ENCODE measurements at places on chromosomes 3 and 15.

GRCh38 chr3:57624801-57625200 is 27.7 kb upstream of the ARF4 start:
- no peak for DNase-seq

DNA sequence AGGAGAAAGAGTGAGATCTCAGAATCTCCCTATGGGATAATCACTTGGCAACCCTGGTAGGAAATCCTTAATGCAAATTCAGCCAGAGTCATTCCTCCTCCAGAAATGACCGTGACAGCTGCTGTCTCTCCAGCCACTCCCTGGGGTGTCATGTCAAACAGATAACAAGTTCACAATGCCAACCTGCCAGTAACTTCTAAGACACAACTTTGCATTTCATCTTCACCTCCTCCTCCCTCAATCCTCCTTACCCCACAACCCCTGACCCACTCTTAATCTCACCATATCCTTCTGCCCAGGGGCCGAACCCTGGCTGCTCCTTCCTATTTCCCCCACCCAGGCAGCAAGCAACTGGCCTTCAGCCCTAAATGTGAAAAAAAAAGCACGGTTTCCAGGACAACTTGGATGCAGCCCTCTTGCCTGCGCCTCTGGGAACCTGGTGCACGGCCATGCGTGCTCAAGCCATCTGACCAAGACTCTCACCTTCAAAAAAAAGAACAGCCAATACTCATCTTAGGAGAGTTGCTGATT is 166.0 kb downstream of the NTRK3 start:
- DNase-seq: no peak

GRCh38 chr15:97728791-97729190 is 231.7 kb upstream of the ARRDC4 start:
- no peak for DNase-seq

DNA sequence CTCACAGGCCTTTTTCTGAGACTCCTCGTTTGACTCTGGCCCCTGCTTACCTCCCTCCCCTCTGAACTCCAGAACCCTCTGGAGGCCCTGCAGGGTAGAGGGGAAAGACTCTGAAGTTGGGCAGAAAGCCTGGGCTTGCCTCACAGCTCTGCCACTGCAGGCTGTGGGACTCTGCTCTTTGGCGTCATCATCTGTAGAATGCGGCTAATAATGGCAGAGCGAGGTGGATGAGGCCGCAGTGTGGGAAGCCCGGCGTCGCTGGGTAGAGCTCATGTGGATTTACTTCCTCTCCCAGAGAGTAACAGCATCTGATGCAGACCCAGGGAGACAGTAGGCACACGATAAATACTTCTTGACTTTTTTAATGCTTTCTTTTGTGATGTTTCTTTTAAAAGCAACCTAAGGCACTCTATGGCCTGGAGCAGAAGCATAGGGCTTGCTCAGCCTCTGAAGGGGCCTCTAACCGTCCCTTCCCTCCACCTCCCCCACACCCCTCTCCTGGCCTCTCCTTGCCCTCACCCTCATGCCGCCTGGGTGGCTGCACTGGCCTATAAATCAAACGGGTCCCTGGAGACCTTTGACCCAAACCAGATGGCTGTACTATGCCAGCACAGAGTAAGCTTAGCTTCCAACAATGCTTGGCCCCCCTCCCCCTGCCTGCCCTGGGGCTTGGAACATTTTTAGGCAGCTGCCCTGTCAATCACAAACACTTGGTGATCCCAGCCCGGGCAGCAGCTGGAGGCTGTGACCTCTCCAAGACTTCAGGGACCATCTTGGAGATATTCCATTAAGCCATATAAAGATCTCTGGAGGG is 32.9 kb downstream of the SPSB4 start:
- no peak for DNase-seq

DNA sequence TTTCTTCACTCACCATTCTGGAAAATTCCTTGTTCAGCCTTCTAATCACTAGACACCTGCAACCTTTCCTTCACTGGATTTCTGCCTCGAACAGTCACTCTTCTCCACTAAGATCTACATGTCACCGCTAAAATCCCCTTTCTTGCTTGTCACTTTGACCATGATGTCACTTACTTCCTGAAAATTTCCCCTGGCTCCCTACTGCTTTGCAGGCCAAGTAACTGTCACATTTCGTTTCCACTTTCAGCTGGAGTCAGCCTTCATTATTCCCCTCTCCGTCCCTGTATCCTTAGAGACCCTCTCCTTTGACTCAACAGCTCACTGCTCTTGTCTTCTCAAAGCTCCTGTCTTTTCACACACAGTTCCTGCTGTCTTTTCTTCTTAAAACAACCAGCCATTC is 15.9 kb downstream of the CHL1 start:
- DNase-seq: no peak

DNA sequence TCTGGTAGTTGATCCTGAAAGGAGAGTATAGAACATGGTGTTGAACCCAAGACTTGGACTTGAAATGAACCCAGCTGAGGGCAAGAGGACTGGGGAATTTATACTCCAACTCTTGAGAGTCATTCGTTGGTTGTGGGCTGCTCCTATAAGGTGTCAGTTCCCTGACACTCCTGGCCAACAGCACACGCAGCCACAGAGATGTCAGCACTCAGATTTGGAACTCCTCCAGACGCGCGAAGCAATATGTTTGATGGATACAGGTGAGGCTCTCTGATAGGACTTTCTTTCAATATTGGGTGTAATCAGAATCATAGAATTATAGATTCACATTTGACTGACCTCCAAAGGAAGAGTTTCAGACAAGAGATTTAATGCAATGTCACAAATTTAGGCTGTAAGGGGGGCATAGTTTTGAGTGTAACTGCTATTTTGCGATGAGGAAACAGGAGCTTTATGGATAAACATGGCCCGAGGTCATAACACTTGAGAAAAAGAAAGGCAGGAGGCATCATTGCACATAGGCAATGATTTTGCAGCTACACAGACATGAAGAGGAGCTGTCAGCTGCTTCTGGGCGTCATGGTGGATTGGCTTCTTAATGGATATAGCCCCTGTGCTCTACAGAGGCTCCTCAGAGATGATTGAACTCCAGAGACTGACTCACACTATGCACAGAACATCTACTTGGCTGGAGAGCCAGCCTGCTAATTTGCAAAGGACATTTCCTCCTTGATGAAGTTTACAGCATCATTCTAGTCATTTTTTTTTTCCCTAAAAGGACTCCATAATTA is 569.2 kb upstream of the RGMA start:
- DNase-seq: no peak

GRCh38 chr15:74417225-74417624 is 16.5 kb downstream of the SEMA7A start:
- no peak for DNase-seq

DNA sequence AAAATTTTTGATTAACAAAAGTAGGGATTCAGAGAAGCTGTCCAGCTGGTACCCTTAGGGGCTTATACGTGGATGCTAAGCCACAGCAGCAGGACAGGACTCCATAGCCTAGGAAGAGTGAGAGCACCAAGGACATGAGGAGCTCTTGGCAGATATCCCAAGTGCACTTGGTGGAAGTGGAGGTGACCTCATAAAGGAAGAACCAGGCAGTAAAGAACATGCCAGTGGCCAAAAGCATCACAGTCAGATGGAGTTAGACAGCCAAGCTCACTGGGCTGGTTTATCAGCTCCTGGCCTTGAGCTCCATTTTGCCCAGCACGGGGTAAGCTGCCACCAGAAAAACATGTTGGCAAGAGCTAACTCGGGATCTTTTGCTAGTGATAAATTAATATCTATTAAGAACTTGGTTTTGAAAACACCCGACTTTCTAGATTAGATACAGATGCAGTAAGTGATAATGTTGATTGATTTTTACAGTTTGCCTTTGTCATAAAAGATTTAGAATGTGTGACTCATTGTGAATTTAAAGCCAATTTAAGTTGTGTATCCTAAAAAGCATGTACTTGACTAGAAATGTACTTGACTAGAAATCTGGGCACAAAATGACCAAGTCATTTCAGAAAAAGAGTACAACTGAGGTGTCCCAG is 108.0 kb downstream of the CMSS1 start:
- DNase-seq: no peak

DNA sequence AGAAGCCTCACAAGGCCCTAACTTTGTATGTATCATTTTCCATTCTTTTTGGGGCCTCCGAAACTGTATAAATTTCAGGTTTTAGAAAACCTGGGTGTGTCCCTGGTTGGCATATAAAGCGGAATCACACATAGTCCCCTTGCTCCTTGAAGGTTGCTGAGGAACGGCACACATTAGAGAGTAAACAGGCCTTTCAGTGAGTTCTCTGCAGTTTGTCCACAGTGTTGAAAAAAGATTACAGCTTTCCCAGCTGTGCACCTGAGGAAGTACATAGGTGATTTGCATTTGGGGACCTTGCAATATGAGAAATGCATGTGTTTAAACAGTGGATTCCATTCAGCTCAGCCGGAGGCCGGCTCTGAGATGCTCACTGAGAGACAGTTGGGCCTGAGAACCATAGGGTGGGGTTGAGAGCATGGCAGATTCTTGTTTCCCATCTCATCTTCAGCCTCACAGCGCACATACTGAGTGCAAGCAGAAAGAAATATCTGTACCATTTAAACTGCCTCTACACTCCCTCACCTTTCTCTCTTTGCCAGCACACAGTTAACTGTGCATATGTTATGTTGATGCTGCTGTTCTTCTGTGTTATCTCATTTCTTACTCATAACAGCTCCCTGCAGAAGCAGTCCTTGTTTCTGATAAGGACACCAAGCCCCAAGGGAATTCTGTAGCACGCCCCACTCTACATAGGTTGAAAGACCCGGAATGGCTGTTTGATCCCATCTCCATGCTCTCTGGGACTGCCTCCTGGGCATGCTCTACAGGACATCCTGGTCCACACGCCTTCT is 60.4 kb downstream of the BOC start:
- no peak for DNase-seq

DNA sequence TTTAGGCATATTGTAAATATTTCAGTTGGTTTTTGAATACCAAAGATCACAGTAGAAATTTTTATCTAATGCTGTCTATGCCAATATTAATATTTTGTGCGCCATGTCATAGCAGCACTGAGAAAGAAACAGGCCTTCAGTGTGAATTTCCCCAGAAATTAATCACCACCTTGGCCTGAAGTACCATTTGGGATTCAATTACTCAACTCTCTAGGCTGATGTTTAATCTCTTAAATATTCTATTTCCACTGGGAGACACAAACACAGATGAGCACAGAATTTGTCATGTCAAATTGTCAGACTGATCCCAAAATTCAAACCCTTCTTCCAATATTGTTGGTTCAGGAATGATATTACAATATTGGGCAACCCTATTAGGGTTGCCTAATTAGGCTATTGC is 509.3 kb downstream of the ROBO1 start:
- no peak for DNase-seq

- DNase-seq: peak; percentile 8
These were observed 50.0 kb downstream of the RLBP1 start for GRCh38 chr15:89171136-89172072.

DNA sequence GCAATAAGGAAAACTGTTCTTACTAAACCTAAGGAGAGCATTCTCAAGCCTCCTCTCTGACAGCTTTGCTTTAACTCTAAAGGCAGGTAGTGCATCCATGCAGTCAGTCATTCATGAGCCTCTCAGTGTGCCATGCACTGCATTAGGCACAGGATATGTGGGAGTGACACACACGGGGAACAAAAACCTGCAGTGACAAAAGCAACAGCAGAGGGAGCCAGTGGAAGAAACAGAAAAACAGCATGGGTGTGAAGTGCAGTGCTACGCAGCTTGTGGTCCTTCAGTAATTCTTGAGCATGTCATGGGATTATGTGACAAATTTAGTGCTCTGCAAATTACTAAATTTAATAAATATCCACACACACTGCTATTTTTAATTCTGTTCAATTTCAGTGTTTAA is 230.7 kb downstream of the BBX start:
- no peak for DNase-seq

- DNase-seq: no peak
These were observed 116.7 kb downstream of the SERPINI1 start for GRCh38 chr3:167852216-167852615.

GRCh38 chr15:69787791-69788190 is 309.9 kb downstream of the TLE3 start:
- DNase-seq: no peak

GRCh38 chr15:25931851-25932250 is 68.7 kb upstream of the ATP10A start:
- no peak for DNase-seq

DNA sequence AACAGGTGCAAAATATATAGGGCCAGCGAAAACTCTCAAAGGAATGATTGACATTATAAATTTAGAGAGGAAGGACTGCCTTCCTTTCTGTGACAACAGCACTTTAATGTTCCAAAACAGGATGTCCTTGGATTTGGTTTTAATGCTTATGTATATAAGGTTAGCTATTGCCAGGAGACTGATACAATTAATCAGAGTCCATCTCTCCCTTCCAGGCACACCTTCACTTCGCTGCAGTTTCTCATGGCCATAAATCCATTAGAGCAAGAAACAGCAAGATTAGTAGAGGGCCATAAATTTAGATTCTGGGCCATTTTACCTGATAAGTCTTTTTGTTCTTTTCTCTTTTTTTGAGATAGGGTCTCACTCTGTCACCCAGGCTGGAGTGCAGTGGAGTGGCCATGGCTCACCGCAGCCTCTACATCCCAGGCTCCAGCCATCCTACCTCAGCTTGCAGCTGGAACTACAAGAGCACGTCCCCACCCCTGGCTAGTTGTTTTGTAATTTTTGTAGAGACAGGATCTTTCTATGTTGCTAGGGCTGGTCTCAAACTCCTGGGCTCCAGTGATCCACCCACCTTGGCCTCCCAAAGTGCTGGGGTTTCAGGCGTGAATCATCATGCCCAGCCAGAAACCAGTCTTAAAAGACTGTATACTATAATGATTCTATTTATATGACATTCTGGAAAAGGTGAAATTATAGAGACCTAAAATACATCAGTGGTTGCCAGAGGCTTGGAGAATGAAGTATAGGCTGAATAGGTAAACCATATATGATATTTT is 15.7 kb upstream of the TFRC start:
- no peak for DNase-seq

DNA sequence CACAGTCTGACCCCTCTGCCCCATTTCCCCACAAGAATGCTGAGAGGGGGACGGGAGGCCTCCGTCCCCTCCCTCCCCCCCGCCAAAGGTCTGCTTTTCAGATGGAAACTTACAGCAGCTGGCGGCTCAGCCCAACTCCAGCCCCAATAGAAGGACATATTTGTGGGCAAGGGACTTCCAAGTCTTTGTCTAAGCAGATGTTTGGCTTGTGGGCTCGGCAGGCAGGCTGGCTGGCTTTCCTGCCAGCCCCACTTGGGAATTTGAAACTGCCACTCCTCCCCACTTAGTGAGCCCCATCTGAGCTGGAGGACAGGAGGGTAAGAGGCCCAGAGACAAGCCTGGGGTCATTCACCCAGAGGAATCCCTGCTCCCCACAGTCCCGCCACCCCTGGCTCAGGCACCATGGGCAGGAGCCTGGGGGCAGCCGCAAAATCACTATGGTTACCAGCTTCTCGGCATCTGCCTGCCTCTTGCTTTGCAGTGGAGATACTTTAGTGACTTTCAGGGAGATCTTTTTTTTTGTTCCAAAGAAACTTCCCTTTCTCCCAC is 53.6 kb downstream of the LMCD1 start:
- no peak for DNase-seq

- DNase-seq: no peak
These were observed 175.5 kb upstream of the CTDSPL start for GRCh38 chr3:37686220-37686619.

Measured in activated gamma-delta T cell treated with anti-CD3 and anti-CD28 coated beads, Interleukin-2, amount 50 U/mL, for 16 hours (primary cell).